Activated T-helper 1 cell treated with Interleukin-2 at 50 U/mL for 16 hours (primary cell): ENCODE measurements at places on chromosomes 12 and 14.

DNA sequence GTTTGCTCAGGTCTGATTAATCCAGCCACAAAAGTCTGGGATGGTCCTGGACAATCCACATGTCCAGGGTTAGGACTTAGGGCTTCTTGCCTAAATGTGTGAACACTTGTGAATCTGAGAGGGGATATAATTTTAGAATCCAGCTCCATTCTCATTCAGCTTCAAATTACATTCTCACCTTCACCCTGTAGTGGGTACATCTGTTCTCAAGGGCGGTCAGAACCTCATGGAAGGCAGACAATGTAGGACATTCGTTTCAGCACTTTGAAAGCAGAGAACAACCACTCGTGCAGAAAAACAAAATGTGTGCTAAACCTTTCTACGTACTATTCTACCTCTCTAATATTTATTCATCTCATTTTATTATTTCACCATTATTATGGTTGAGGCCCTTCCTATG, 1.2 kb downstream of the TMEM229B start:
- no peak for DNase-seq

- DNase-seq, result no peak
These were observed 797.4 kb downstream of the DIO2 start for GRCh38 chr14:79413734-79414428.

GRCh38 chr14:64628940-64629408, 75.2 kb upstream of the PLEKHG3 start:
- DNase-seq, result no peak

- DNase-seq, result no peak
These were observed 6.9 kb upstream of the DYNLL1 start for GRCh38 chr12:120489018-120489417.

DNA sequence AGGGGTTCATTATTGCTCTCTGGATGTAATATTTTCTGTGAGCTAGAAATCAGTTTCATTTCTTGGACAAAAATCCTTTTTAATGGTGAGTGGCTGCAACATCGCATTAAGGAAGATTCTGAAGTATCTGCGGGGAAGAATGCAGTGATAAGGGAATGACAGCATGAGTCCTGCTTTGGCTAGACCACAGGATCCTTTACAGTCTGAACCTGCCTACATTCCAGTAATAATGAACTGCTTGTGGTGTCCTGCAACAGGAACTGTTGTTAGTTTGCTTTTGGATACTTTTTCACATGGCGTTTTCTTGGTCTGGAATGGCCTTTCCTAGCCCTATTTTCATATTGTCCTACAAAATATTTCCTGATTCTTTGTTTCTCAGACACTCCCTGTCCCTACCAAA, 15.7 kb downstream of the MDM2 start:
- DNase-seq, result no peak

DNA sequence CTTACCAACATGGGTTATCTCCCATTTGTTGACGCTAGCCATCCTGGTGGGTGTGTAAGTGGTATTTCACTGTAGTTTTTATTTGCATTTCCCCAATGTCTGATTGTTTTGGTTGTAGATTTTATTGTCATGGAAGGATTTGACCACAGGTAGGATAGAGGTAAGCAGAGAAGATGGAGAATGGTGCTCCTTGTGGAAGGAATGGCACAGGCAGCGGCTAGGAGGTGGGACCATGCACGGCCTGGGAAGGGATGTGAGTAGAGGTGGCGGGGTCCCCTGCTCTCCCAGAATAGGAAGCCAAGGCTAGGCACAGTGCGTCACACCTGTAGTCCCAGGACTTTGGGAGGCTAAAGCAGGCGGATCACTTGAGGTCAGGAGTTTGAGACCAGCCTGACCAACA, 41.4 kb downstream of the PHETA1 start:
- no peak for DNase-seq

GRCh38 chr14:101352567-101352966, 208.7 kb upstream of the DIO3 start:
- no peak for DNase-seq

GRCh38 chr14:93078870-93079269, 36.9 kb downstream of the ITPK1 start:
- no peak for DNase-seq

GRCh38 chr12:122406701-122407164, 15.7 kb downstream of the CLIP1 start:
- no peak for DNase-seq

- no peak for DNase-seq
These were observed 195.4 kb upstream of the C14orf180 start for GRCh38 chr14:104383996-104384775.

DNA sequence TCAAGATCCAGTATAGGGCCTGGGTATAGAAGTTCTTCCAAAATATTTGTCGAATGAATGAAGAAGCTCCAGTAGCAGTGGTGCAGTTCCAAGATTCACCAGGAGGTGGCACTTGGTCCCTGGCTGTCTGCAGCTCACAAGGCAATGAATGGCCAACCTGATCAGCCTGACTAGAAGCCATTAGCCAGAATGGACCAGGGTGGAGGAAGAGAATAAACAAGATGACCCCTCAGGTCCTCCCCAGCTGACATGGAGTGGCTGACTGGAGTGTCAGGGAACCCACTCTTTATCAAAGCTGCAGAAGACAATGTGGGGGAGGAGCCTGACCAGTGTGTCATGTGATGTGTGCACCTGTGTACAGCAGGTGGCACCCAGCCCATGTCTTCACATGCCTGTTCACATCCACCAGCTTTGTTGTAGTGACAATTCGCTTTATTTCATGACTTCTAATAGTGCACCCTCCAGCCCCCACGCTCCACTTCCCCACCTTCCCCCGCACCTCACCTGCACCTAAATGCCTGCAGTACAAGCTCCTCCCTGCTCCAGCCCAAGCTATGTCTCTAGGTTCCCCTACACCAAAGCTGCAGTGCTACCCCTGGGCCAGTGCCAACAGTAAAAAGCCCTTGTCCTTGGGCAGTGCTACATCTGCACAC, 3.0 kb downstream of the LTBP2 start:
- DNase-seq, result peak; percentile 69

- no peak for DNase-seq
These were observed 404.4 kb upstream of the MGAT4C start for GRCh38 chr12:86660488-86661147.

- DNase-seq, result no peak
These were observed 39.8 kb downstream of the SLC24A4 start for GRCh38 chr14:92362781-92363235.

DNA sequence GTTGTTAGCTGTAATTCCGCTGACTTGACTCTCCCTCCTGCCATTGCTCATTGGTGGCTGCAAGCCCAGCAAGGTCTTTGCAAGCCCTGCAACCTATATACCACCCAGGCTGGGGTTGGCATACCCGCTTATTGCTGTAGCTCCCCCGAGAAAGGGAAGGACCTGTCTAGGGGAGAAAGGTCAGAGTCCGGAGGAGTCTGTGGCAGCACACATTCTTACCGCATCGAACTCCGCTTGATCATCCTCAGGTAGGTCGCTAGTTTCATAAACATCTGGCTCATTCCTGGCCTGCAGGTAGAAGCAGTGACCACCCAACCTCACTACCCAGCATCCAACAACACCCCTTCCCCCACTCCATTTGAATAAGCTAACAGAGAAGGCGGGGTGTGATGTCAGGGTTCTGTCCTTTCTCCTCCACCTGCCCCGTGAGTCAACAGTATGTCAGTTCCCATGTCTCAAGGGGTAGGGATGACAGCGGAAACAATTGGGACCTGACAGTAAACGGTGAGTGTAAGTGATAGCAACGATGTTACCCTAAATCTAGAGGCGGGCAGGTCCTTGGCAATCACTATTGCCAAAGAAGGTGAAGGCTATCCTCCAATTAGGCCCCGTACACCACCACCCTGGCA, 1.1 kb downstream of the DCTN2 start:
- DNase-seq, result no peak

DNA sequence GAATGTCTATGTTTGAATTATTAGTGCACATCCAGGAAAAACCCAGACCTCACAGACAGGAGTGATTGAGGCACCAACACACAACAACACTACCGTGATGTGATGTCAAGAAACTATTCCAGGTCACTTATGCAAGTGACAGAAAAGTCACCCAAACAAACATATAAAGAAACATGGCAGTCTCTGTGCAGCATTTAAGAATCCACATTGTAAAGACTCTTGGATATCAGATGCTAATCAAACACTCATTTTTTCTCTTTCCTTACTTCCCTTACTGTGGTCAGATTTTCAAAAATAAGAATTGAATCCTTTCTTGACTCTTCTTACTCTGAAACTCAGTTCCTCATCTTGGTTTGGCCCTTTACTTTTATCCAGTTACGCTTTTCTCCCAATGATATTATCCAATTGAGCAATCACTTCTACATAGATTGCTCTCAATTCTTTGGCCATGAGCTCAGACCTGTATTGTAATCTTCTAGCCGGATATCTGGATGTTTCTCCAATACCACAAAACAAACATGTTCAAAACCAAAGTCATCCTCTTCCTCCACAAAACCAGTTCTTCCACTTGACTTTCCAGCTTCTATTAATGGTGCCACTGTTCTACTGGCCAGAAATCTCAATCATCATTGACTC, 115.4 kb downstream of the DUSP6 start:
- no peak for DNase-seq

DNA sequence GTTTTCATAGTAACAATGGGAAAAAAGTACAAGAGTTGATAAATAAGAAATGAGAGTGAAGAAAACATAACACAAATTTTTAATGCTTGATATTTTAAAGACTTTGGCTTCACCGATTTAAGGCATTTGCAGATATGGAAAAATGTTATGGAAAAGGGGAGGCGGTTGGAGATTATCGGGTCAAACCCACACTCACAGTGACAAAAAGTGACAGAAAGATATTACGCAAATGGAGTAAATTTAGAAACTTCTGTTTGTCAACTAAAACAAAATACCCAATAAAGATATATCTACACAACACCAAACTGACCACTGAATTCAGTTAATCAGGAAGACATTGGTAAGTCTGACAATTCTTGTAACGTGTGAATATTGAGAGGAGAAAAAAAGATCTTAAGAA, 2.5 kb downstream of the PPP1R12A start:
- no peak for DNase-seq

DNA sequence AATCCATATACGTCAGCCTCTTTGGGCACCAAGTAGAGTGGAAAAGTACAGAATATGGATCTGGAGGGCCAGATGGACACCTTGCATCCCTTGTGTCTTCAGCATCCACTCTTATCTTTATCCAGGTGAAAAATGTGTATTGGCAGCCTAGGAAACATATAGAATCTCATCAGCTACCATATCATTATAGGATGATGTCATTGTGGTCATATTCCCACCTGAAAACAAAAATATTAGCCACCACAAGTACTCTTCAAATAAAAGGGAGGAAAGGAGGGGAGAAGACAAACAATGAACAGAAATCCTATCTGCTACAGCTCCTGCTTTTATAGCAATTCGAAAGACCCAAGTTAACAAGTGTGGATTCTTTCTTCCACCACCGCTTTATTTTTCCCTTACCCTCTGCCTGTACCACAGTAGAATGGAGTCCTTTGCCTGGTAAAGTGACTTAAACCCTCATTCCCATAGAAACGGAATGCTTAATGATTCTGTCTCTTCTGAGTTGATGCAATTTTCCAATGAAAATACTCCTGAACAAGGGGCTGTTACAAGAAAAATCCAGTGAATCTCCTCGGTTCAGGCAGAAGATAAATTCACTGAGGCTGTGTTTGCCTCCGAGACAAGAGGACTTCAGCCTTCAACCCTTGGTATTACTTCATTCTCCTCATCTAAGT, 13.8 kb upstream of the IL26 start:
- DNase-seq, result no peak

GRCh38 chr12:5523396-5524115, 91.6 kb downstream of the NTF3 start:
- DNase-seq, result no peak

GRCh38 chr14:48580692-48581091, 905.3 kb upstream of the MDGA2 start:
- no peak for DNase-seq

GRCh38 chr14:53450871-53451270, 297.7 kb upstream of the DDHD1 start:
- DNase-seq, result no peak

- DNase-seq, result no peak
These were observed 58.6 kb upstream of the RASSF3 start for GRCh38 chr12:64551676-64552075.

- no peak for DNase-seq
These were observed 60.7 kb downstream of the CLMN start for GRCh38 chr14:95258754-95259593.

DNA sequence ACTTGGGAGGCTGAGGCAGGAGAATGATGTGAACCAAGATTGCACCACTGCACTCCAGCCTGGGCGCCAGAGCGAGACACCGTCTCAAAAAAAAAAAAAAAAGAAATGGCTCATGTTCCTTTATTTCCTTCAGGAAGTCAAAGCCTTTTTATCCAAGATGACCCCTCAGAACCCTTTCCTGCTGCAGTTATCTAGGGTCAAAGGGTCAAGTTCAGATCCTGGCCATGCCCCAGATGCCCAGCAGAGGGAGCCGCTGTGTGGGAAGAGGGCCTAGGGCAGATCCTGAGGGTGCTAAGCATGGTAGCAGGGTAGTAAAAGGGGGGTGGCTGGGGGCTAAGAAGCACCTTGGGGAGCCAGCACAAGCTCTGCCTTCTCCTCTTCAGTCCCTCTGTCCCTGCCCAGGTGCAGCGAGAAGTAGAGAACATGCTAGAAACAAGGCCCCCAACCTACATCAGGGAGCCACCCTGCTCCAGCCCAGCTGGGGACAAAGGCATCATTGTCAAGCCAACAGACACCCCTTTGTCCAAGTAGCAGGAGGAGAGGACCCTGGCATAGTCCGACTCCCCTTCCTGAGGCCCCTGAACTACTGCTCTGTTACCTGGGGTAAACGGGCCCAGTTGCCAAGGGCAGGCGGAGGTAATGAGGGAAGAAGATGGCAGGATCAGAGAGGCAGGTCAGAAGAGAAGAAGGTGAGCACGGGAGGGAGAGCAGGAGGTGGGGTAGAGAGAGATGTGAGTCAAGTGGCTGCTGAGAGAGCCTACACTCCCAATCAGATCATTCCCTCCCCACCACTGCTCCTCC, 6.5 kb downstream of the NFE2 start:
- peak; percentile 24 for DNase-seq

- DNase-seq, result no peak
These were observed 216.7 kb downstream of the FOXG1 start for GRCh38 chr14:28983279-28983678.

DNA sequence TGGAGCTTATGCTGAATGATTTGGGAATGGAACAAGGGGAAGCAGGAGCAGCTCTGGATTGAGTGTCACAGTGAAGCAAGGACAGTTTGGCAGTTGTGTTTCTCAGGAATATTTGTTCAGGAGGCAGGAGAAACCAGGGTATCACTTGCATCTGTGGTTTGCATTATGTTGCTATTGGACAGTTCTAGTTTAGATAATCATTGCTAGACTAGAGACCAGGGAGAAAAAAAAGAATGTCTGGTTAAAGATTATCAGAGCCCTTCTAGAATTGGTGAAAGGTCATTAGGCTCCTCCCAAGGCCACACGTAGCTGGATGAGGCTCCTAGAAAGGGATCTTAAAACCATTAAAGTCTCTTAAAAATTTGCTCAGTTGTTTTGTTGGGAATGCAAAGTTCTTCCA, 17.0 kb upstream of the SRSF5 start:
- no peak for DNase-seq

DNA sequence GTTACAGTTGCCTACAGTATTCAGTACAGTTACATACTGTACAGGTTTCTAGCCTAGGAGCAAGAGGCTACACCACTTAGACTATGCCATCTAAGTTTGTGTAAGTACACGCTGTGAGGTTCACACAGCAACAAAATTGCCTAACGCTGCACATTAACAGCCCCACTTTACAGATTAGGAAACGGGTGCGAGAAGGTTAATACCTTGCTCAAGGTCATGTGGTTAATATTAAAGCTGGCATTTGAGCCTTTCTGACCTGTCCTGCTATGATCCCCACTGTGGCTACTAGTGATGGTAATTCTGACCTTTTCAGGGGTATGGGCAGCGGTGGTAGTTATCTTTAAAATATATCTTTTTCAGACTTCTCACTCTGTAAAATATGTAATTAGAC, 20.9 kb downstream of the ACVR1B start:
- no peak for DNase-seq
